ENCODE measurements at places on chromosomes 1 and 21.

GRCh38 chr1:58966917-58967740, 183.3 kb upstream of the JUN start:
- no peak for DNase-seq

GRCh38 chr1:14421977-14422609, 176.4 kb upstream of the KAZN start:
- DNase-seq: no peak

- DNase-seq: no peak
These were observed 11.5 kb downstream of the FCRL5 start for GRCh38 chr1:157540852-157541251.

DNA sequence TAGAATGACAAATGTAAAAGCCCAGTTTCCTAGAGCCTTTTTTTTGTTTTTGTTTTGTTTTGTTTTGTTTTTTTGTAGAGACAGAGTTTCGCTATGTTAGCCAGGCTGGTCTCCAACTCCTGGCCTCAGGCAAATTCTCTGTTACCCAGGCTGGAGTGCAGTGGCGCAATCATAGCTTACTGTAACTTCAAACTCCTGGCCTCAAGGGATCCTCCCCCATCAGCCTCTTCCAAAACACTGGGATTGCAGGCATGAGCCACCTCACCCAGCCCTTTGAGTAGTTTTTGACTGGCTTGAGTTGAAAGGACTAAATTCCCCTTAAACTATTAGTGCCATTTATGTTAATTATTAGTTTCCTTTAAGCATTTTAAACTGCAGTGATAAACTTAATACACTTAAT, 28.8 kb upstream of the ZBTB18 start:
- DNase-seq: no peak

DNA sequence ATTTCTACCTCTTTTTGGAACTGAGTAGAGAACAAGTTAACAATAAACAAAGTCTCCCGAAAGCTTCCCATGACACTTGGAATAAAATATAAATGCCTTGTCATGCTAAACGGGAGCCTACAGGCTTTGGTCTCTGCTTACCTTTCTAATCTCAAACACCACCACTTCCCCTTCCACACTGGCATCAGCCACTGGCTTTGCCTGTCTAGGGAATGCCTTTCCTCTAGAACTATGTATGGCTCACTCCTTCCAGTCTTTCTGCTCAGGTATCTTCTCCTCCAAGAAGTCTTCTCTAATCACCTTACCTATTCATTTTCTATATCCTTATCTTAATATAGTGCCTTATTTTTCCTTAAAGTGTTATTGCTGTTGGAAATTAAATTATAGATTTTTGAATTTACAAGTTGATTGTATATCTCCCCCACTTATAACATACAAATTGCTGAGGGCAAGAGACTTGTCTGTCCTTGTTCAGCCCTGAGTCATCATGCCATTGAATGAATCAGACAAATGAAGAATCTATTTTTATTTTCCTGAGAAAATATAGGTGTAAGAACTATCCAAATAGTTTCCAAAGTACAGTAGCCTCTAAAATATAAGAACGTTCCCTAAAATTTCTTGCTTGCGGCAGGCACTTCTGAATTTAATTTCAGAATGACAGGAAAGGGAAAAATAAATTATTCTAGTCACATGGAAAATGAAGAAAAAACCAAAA, 119.2 kb downstream of the TM2D1 start:
- DNase-seq: no peak

GRCh38 chr1:7953850-7954609, 7.5 kb upstream of the PARK7 start:
- peak; percentile 50 for DNase-seq

GRCh38 chr1:1281533-1282321, 1.5 kb downstream of the SCNN1D start:
- no peak for DNase-seq

Data from NCI-H1694 (cell line).